ENCODE measurements at places on chromosomes 11 and 22.

- no peak for DNase-seq
Measured at GRCh38 chr22:45014654-45015053, 4.8 kb upstream of the PHF21B start.

DNA sequence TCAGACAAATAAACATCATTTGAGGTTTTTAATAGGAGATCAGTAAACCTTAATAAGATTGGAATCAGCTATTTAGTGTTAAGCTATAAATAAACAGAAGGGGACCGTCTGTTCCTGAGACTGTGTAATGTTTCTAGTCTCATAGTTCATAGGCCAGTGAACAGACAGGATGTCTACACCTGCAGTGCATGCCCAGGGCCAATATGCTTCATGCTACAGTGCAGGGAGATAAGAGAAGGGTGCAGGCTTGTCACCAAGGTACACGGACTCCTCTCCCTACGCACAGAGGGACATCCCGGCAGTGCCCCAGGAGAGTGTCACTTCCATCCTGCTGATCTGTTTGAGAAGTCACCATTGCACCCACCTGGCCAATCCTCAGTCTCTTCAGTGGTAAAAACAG lies 148.6 kb downstream of the OPCML start:
- no peak for DNase-seq

DNA sequence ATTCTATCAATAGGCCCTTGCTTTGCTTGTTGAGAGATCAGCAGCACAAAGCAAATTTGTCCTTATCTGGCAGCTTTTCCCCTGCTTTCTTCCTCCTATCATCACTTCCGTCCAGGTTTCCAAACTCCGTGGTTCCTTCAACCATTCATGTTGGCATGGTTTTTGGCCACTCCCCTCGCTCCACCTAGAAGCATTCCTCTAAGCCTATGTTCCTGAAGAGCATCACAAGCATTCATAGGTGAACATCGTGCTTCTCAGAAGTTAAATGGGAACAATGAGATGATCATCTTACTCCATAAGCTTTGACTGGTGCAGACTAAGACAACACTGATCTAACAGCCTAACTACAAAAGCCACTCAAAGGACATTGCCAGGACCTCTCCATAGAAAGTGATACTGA lies 86.3 kb downstream of the ETS1 start:
- no peak for DNase-seq

DNA sequence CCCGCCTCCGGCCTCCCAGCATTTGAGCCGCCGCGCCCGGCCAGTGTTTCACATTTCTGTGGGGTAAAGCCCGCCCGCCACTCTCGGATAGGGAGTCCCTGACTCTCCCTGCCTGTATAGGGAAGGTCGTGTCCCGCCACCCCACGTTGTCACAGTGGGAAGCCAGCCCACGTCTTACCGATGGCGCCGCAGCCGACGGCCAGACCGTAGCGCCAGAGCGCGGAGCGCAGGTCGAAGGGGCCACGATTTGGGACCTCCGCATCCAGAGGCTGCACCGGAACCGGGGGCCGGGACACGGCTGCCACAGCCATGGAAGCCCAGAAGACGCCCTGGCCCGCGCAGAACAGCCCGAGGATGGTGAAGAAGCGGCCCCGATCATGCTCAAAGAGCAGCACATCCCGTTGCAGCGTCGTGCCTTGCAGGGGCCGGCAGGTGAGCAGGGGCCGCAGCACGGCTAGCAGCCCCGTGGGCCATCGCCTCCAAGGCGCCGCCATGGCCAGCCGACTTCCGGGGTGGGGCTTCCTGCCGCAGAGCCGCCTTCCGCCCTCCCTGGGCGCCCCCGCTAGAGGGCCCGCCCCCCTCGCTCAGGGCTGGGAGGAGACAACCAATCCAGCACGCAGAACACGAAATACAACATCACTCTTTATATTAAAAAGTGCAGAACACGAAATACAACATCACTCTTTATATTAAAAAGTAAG lies at the start of gene TMEM223:
TSS of gene TMEM223 (minus strand) at position 506 of the 701 bp plus-strand sequence. CDS start at position 494, 12 bp downstream.
- DNase-seq = peak; percentile 71

DNA sequence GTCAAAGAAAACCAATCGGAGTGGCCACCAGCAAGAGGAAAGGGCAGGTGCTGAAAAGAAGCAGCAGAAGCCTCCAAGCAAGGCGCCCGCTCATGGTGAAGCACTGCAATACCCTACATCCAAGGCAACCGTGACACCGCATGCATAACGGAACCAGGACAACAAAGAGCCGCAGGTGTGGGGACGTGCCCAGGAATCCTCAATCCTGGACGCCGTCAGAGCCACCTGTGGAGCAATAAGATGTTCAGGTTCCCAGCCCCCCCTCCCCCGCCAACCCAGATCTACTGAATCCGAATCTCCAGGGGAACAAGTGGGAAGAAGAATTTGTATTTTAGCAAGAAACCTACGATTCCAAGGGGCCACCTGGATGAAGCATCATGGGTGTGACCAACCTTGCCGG lies 70.8 kb downstream of the SHANK2 start:
- DNase-seq = no peak

GRCh38 chr22:49811020-49811791 lies 16.5 kb downstream of the BRD1 start:
- DNase-seq = no peak

DNA sequence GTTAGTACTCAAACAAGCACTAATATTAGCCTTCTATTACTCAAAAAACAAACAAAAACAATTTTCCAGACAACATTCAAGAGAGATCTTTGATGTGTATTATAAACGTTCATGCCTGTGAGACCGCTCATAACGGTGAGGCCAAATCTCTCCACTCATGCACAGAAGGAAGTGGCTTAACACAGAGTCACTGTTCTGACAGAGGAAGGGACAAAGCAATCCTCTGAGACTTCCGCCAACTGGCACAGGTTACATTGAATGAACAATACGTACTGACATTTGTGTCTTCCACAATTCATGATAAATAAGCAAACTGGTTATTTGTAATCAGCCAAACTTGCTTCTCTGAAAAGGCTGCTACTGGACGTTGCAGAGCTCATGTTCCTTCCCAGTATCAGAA lies 30.5 kb downstream of the CHKA start:
- DNase-seq = no peak

DNA sequence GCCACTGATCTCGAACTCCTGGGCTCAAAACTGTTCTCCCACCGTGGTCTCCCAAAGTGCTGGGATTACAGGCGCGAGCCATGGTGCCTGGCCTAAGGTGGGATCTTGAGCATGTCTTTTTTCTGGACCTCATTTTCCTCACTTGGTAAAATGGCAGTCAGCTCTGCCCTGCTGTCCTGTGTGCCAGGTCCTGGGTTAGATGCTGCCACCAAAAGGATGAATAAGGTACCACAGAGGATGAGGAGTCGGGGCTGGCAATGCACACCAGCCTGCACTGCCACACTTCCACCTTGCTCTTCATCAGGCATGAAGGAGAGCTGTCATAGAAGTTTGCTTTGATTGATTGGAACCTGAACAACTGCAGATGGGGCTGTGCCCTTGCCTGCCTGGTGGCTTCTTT lies 32.3 kb downstream of the ACO2 start:
- no peak for DNase-seq

DNA sequence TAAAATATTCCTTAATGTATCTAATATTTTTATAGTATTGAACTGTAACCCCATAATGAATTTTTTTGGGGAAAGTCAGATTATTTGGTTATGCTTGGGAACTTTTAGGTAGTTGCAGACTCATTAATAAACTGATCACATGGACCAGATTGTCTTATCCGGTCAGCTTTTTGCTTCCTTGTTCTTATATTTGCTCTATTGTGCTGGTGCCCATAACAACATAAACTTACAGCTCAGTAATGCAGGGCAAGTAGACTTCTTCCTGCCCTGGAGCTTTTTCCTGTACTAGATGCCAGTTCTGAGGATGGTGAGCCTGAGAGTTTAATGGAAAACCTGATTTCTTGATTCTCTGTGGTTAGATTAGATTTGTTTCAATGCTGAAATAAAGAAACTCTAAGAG lies 53.2 kb downstream of the MTMR3 start:
- no peak for DNase-seq

- no peak for DNase-seq
Measured at GRCh38 chr11:77131560-77131959, 3.5 kb downstream of the MYO7A start.

- DNase-seq = no peak
Measured at GRCh38 chr11:11772865-11773515, 68.8 kb upstream of the USP47 start.

All from NCI-H2029 (cell line).